ENCODE measurements at places on chromosomes 7 and 10. TPM values are rescaled to one million over a fixed set of nuclear protein-coding genes. Genes with fewer than 3 reads are reported as not detected.

SKAP2 gene
- total RNA-seq: 16.7 TPM

SFTPA1 gene
- total RNA-seq: not detected

CACNB2 gene
- total RNA-seq: 1.5 TPM

DNAJC12 gene
- 1.8 TPM for total RNA-seq

WEE2 gene
- not detected for total RNA-seq

ABCA13 gene
- total RNA-seq: 0.26 TPM

TEX36 gene
- total RNA-seq: not detected

- peak; percentile 87 for DNase-seq
These were observed at the start of gene SEMA3D for GRCh38 chr7:85186521-85187241. Gene SEMA3D (minus strand): TSS chr7:85187056. CDS start chr7:85121891, 65,165 bp downstream.

DNA sequence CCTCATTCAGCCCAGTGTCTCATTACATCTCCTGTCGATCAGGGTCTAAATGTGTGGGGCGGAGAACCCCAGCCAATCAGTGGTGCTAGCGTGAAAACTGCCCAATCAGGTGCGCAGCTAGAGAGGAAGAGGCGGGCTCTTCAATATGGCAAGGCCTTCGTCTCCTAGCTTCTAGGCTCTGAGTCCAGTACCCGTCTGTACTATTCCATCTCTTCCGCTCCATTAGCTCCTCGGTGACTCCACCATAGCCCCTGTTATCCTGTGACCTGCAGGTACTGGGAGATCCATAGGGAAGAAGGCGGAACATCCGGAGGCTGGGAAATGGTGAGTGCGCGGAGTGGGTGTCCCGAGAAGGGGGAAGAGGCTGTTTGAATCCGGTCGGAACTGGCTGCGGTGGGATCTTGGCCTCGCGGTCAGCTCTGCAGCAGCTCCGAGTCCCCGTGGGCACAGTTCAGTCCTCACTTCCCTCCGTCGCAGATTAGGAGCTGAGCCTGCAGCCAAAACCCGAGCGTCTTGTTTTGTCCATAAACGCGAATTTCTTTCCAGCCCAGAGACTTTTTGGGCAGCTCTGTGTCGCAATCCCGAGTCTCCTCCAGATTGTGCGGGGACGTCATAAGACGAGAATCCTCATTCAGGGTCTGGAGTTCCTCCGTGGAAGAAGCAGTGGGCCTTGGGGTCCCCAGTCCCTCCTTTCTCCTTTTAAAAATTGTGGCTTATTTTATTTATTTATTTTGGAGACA, at the start of gene ZNF727:
Gene ZNF727 (plus strand): TSS at position 134 of the 740 bp plus-strand sequence. CDS start 188 bp downstream, at position 322.
- DNase-seq: no peak

GRCh38 chr7:87564296-87564963, 36.3 kb downstream of the ABCB1 start:
- DNase-seq: peak; percentile 17

DNA sequence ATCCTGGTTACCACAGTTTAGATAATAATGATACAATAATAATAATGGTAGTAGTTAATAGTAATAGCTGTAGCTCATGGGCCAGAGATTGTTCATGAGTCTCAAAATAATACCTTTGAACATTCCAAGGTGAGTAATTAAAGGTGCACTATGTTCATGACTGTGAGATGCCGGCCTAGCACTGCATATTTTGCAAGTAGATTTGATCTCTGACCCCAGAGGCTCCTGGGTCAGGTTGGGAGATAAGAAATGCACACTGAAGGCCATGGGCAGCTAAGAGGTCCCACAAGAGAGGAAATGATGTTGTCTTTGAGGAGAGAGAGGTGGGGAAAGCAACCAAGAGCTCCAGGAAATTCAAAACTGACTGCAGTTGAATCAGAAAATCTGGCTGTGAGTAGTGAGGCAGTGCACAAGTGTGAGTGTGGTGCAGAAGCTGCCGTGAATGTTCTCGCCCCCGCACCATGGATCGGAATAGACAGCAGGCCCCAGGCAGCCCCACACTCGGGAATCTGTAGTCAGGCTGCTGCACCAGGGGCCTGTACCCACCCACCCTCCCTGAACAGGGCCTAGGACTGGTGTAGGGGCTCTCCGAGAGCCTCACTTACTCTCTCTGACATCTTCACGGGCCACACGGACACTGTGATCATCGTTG, 11.9 kb downstream of the CPXM2 start:
- DNase-seq: no peak

GRCh38 chr7:149238051-149238450, 1.4 kb upstream of the ZNF212 start:
- DNase-seq: no peak

- DNase-seq: no peak
These were observed 918.1 kb upstream of the POT1 start for GRCh38 chr7:125847692-125848091.

- no peak for DNase-seq
These were observed 61.5 kb downstream of the REEP3 start for GRCh38 chr10:63582690-63583089.

GRCh38 chr7:23443974-23444373, 26.3 kb downstream of the IGF2BP3 start:
- no peak for DNase-seq

DNA sequence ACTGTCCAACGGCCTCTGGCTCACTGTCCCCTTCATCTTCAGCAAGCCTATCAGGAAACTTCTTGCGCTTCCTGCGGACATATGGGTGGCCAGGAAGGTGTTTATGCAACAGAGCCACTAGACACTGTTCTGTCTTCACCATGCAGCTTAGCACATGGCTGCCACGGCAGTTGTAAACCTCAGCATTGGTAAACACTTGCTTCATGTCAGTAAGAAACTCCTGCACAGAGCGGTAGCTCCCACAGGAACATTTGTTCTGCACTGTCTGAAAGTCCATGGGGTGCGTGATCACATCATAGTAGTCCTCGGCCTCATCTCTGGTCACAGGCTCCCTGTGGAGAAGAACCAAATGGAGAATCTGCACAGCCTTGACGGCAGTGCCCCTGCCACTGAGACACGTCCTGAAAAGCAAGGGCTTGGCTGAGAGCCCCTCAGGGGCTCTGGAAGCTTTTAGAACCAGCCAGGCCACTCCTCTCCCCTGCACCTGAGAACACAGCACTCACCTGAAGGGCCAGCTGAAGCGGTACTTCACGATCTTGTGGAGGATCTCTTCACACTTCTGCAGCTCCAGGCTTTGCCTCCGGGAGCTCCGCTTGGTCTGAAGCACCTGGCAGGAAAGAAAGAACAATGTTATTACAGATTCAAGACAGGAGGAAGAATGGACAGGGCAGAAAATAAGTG, 8.8 kb downstream of the FZD9 start:
- no peak for DNase-seq

DNA sequence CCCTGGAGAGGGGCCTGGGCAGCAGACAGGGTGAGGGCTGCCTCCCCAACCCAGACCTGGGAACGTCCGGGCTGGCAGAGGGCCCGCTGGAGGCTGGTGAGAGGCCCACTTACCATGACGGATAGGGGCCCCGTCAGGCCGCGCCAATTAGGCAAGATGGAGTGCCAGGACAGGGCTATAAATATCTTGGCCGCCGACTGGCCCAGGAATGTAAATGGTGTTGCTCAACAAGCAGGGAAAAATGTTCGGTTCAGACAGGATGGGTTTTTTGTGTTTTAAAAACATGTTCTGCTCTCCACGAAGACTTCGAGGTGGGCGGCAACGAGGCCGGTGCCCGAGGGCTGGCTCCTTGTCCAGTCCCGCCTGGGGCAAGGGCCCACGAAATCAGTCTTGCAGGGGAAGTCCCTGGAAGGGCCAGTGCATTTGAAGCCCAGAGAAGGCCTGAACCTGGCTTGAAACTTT, 35.8 kb upstream of the ELN start:
- peak; percentile 88 for DNase-seq

- peak; percentile 87 for DNase-seq
These were observed 86.7 kb upstream of the DUSP5 start for GRCh38 chr10:110411047-110411410.

DNA sequence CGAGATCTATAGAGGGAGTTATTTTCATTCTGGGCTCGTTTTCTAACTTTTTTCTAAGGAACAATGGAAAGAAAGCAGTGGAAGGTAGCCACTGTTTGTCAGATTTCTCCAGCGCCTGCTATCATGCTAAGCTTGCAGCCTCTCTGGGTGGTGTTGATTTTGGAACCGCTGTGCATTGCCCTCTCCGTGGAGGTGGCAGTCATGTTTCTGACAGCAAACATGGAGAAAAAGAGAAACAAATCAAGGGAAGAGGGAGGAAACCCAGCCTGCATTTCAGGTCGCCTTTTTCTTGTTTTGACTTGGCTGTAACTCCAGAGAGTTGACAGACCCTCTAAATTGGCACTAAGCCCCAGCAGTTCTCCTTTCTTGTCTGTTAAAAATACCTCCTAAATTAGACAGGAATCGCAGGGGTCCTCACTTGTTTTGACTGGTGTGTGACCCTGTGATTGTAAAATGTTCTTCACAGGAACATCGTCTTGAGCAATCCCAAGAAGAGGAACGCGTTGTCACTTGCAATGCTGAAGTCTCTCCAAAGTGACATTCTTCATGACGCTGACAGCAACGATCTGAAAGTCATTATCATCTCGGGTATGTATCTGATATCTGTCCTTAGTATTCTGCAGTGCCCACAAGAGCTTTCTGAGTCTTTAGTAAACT, 4.8 kb downstream of the ECHDC3 start:
- no peak for DNase-seq

GRCh38 chr10:77320971-77321471, 316.6 kb downstream of the KCNMA1 start:
- DNase-seq: peak; percentile 95

DNA sequence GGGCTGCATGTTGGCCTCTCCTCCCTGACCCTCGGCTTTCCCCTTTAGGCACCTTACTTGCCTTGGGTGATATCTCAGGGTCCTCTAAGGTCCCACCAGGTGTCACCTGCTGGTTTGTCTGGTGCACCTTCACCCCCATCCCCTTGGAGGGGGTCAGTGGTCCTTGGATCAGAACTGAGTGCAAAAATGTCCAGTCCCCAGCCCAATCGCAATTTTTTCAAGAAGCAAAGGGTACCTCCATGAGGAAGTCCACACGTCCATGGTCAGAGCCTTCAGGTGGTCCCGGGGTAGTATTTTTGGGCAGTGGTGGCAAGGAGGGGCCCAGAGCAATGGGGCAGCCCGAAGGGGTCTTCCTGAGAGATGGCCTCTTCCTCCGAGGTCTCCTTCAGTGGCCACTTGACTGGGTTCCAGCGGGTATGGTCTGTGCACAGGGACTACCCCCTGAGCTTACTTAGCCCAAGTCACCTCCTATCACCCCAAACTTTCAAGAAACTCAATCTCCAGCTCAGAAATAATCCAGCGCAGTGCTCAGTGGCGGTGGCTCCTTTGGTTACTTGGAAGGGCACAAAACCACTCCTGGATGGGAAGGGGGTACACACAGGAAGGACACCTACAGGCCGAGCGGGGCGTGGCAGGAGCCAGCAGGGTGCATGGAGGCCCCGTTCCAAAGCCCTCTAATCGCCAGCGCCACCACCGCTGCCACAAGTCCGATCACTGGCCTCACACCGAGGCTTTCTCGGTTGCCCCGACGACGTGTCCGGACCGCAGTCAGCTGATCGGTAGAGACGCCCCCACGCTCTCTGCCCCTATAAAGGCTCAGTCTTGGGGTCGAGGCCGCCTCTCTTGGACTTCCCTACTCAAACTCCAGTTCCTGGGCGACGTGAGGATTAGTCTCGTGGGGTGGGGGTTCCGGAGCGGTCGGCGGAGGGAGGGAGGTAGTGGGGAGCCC, 4.5 kb downstream of the SAP25 start:
- DNase-seq: peak; percentile 38

GRCh38 chr7:53095731-53096501, 60.5 kb downstream of the POM121L12 start:
- DNase-seq: no peak

DNA sequence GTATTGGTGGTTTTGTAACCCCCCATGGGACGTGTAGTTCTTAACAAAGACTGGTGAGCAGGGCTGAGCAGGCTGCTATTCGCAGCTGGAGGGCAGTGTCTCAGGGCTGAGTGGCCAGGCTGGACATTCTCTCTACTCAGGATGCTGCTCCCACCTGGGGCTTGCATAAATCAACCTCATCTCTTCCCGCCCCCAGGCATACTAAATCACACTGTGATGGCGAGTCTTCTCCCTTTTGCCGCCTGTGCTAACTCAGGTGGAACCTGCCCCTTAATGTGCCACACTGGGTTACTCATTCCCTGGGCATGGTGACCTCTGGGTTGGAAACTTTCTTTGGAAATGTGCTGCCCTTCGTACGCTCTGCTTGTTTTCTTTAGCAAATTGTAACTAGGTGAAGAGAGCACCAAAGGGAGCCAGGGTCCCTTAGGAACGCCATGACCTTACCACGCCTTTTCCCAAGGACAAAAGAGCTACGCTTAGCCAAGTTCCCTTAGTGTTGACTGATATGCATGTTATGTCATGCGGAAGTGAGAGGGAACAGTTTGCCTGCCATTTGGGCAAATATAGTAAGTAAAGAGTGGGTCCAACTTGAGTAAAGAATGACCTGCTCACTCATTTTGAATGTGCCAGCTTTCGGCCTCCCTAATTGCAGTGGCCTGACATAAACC, 40.4 kb upstream of the COBL start:
- DNase-seq: no peak

DNA sequence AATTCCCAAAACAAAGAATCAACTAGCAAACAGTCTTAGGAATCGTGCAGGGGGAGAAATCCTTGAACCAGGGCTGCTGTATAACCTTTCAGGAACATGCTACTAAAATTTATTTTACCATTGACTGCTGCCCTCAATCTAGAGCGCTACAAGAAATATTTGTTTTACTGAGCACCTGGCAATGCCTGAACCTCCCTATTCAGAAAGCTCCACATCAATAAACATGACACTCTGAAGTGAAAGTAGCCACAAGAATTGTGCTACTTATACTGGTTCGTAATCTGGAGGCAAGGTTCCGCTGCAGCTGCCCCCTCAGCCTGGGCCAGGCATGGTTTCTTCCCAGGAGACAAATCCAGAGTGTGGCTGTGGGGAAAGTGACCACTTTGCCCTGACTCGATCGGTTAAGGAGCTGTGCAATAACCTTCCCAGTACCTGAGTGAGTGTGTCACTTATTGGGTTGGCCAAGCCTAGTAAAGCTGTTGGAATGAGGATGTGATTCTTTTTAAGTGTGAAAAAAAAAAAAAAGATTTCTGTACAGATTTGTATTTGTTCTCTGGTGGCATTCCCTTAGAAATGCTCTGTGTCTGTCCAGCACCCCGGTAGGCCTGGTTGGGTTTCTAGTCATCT, 7.7 kb downstream of the VWA2 start:
- DNase-seq: peak; percentile 45

DNA sequence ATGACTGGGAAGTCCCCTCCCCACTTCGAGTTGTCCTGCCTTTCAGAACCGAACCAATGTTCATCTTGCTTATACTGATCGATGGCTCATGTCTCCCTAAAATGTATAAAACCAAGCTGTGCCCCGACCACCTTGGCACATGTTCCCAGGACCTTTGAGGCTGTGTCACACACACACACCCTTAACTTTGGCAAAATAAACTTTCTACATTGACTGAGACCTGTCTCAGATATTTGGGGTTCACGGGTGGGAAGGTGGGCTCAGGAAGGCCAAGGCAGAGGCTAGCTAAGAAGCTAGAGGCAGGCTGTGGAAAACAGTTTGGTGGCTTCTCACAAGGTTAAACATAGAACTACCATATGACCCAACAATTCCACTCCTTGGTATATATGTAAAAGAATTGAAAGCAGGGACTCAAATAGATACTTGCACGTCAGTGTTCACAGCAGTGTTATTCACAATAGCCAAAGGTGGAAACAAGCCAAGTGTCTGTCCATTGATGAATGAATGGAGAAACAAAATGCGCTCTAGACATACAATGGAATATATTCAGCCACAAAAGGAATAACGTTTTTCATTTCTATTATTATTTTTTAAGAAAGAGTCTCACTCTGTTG, 15.4 kb downstream of the PRF1 start:
- DNase-seq: no peak

GRCh38 chr10:11448190-11448544, 163.3 kb downstream of the USP6NL start:
- no peak for DNase-seq

Measured in fibroblast of lung (primary cell).